Activated T-cell treated with anti-CD3 and anti-CD28 coated beads, Interleukin-2, amount 50 U/mL, for 1 hour (primary cell): ENCODE measurements at places on chromosomes 7 and 10.

DNA sequence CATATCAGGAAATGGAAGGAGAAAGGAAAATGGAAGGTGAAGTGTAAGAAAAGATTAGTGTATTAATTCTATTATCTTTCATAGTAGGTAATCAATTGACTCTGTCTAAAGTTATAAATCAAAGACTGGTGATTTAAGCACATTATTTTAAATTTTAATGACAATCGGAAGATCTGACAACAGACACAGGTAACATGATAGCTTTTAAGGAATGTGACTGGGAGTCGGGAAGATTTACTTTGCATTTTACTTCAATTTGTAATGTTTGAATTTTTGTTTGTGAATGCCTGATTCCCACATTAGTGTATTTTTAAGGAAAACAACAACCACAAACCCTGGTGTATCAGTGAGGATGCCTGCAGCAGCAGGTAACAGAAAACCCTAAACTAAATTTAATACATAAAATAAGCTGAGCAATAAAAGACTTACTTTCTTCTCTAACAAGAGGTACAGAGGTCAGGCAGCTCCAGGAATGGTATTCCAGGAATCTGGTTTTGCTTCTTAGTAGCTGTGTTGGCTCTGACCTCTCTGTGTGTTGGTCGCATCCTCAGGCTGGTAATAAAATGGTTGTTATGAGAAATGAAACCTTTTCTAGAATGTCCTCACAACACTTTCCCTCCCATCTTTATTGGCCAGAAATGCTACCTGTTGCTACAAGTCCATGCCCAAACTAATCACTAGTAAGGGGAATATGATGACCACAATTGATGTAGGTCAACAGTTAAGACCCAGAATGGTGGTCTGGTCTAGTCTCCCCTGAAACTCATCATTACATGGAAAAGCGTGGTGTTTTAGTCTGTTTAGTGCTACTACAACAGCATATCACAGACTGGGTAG is 12.2 kb downstream of the DNAJB9 start:
- no peak for DNase-seq

GRCh38 chr7:7550663-7551062 is 15.0 kb upstream of the COL28A1 start:
- DNase-seq, result no peak

DNA sequence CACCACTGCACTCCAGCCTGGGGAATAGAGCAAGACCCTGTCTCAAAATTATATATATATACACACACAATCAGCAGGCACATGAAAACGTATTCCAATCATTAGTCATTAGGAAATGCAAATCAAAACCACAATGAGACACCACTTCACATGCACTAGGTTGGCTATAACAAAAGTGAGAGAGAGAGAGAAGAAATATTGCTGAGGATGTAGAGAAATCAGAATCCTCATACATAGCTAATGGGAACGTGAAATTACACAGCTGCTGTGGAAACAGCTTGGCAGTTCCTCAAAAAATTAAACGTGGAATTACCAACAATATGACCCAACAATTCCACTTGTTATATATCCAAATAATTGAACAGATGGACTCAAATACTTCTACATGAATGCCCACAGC is 43.3 kb upstream of the CNNM1 start:
- DNase-seq, result no peak

GRCh38 chr10:132943058-132943790 is 854 bp upstream of the CFAP46 start:
- no peak for DNase-seq

- DNase-seq, result no peak
Observed at GRCh38 chr7:40923626-40924025, 779.3 kb downstream of the INHBA start.

DNA sequence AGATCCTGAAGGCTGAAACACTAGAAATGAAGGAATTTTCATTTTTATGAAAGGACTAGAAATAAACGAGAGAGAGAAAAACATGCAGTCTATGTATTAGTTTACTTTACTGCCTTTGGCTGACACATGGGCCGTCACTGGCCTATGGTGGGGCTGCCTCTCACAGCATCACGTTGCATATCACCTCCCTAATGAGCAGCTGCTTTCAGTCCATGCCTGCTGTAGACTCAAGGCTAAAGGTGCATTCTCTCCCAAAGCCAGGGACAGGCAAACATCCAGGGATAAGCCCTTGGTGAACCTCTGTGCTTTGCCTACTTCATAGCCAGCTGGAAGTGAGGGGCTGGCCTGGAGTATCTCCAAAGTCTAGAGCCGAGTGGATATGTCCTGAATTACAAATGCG is 359.4 kb downstream of the GPAM start:
- no peak for DNase-seq

DNA sequence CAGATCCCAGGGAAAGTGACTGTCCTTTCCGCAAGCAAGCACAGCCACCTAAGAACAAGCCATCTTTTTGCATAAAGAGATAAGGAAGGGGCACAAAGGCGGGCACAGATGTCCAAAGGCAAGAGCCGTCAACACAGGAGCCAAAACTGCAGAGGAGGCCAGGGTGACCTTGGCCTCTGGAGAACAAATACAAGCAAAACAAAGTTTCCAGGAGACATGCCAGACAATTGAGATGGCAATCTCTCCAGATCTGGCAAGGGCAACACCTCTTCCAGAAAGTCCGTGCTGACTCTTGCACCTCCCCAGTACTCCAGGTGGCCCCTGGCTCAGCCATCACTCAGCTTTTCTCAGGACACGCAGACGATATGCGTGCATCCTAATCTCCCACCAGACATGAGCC is 58.2 kb downstream of the TEX36 start:
- no peak for DNase-seq

DNA sequence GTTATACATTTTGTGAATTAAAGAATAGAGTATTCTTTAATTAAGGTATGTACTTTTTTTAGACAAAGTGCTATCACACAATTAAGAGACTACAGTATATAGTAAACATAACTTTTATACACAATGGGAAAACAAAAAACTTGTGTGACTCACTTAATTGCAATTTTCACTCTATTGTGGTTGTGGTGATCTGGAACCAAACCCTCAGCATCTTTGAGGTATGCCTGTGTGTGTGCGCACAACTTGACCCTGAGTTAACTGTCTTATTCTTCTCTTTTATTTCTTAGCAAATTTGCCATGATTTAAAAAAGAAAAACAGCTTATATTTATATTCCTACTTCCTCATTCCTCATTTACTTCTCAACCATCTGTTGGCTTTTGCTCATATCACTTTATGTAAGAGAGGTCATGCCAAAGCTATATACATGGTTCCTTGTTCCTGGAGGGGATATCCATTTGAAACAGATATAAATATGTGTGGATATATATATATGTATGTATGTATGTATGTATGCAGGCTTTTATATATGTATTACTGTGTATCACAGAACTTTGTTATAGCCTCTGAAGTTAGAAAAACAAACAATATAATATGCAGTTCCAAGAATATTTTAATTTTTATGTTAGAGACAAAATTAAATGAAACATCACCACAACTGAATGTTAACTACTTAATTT is 259.5 kb upstream of the HGF start:
- no peak for DNase-seq

- no peak for DNase-seq
Observed at GRCh38 chr7:106062521-106062931, 49.6 kb downstream of the SYPL1 start.

DNA sequence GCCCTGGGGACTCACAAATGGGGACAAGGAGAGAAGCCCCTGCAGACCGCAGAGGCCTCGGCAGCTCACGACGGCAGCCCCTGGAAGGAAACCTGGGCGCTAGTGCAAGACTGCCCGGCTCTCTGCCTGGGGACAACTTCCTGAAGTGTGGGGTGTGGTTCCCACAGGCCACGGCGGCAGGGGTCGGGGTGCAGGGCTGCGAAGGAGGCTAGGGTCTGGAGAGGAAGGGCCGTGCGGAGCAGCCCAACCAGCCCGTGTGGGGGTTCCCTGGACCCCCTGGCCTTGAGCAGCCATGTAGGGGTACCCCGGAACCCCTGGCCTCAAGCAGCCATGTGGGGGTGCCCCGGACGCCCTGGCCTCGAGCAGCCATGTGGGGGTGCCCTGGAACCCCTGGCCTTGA is 19.5 kb downstream of the CFAP46 start:
- DNase-seq, result no peak

DNA sequence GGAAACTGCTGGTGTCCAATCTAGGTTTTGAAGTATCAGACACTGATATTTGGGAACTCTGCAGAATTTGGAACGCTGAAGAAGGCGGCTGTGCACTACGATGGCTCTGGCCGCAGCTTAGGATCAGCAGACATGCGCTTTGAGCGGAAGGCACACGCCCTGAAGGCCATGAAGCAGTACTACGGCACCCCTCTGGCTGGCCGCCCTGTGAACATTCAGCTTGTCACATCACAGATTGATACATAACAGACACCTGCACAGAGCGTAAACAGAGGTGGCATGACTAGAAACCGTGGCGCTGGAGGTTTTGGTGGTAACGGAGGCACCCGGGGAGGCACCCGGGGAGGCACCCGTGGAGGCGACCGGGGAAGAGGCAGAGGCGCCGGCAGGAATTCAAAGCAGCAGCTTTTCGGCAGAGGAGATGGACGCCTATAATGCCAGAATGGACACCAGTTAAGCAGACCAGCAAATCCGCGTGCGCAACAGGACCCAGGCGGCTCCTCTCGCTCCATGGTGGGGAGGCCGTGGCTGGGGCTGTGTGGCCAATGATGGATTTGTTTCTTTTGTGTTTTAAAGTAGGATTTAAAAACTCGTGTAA is 22.2 kb upstream of the CCL24 start:
- no peak for DNase-seq

GRCh38 chr7:151135525-151135845 is 32.0 kb downstream of the GBX1 start:
- no peak for DNase-seq

DNA sequence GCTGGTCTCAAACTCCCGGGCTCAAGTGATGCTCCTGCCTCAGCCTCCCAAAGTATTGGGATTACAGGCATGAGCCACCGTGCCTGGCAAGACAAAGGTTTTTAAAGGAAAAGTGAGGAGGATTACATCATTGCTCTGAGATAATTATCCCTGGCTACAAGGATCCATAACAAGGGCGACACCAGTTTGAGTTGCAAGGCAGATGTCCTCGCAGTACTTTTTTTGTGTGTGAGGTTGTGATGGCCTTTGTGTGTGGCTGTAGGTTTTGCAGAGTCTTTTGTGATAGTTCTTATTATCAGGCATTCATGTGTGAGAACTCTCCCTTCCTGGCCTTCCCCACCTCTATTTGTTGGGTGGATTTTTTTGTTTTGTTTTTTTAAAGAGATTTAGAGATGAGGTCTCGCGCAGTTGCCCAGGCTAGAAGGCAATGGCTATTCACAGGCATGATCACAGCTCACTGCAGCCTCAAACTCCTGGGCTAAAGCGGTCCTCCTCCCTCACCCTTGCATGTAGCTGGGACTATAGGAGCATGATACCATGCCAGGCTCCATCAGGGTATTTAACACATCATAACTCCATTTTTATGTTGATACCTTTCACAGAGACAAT is 10.0 kb downstream of the BTBD16 start:
- no peak for DNase-seq

GRCh38 chr10:87930934-87931835 is 67.8 kb downstream of the PTEN start:
- DNase-seq, result no peak

DNA sequence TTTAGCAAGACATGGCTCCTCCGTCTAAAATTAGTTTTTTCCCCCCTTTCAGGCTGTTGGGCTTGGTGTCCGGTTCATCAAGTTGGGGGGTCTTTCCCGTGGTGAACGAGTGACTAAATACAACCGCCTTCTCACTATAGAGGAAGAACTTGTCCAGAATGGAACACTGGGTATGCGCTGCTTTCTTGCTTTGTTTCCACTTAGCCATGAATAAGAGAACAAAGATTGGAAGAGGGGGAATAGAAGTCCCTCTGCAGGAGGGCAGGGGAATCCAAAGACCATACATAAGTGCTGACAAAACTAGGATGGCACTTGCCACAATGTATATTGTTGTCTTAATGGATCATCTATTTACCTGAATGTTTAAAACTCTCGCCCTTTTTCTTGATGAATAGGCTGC is 30.5 kb downstream of the ENO4 start:
- DNase-seq, result no peak

DNA sequence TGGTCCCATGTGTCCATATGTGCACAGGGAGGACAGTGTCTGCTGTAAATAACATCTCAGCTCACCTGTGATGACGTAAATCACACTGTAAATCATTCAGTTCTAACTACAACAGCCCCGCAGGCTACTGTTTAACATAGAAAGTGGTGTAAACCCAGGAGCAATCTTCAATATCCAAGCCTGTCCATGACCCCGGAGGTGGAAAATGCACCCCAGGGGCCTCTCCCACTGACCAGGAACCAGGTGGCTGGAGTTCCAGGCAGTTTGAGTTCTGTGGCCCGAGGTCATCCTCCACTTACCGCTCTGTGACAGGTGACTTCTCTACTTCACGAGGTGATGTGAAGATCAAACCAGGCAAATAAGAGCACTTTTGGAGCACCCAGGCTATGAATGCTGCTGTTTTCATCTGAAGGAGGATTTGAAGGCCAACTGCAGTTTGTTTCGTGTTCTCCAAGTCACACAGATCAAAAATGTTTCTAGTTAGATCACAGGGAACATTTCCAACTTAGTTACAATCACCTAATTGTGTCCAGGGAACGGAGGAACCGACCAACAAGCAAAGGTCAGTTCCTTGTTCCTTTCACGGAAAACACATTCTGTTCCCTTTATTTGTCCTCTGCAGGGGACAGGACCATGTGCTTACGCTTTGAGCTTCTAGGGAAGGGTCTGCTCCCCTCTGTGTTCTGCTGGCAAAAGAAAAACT is 131.8 kb downstream of the WDR37 start:
- no peak for DNase-seq

- DNase-seq, result no peak
Observed at GRCh38 chr10:50394832-50395231, 143.5 kb upstream of the ASAH2 start.

- no peak for DNase-seq
Observed at GRCh38 chr10:55168343-55168742, 367.3 kb upstream of the PCDH15 start.

GRCh38 chr7:47000561-47000960 is 581.4 kb downstream of the TNS3 start:
- DNase-seq, result no peak

DNA sequence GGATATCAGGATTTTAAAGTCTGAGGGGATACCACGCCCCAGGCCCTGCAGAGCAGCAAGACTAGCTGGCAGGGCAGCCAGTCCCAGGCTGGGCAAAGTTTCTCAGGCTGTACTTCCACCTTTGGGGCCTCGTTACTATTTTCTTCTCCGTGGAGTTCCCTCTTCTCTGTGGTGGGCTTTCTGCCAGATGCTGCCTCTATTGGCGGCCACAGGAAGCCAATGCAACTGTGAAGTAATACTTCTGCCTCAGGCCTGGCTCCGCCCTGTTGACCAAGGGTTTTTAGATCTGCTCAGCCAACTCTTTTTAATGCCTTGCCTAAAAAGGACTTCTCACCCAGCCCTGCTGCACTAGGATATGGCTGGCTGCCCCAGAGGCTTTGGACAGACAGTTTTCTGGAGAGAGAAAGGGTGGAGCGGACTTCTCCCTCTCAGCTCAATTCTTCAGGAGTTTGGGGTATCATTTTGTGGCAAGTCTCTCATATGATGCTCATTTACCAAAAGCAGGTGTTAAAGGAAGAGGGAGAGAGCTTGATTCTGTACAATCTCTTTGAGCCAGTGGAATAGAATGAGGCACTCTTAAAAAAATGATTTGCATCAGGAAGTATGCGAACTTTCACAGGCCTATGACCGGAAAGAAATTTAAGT is 67.4 kb downstream of the HHEX start:
- DNase-seq, result no peak

- no peak for DNase-seq
Observed at GRCh38 chr7:99267481-99267840, 5.2 kb upstream of the MYH16 start.

- no peak for DNase-seq
Observed at GRCh38 chr10:79268161-79268601, 79.1 kb upstream of the PPIF start.
